Umbilical cord (tissue), 2 donors: ENCODE measurements at places on chromosomes 13 and 19. TPM values are rescaled to one million over a fixed set of nuclear protein-coding genes. Genes with fewer than 3 reads are reported as not detected.

Gene CEACAM20
- total RNA-seq: not detected

Gene GRK1
- not detected for total RNA-seq

Gene CERS1
- total RNA-seq: not detected

Gene RAB20
- 24.1 TPM for total RNA-seq

Gene CDC42EP5
- 104 TPM for total RNA-seq

Gene PTGIR
- 22.6 TPM for total RNA-seq

Gene SYCN
- not detected for total RNA-seq

Gene WASF3
- 9.4 TPM for total RNA-seq

Gene PSG7
- total RNA-seq: 3.6 TPM

Gene LRFN3
- 2.9 TPM for total RNA-seq

Gene CEACAM7
- 3.6 TPM for total RNA-seq

Gene ZNF112
- 17.3 TPM for total RNA-seq

- no peak for DNase-seq
These were observed 2.4 kb downstream of the THAP8 start for GRCh38 chr19:36051637-36052036.

DNA sequence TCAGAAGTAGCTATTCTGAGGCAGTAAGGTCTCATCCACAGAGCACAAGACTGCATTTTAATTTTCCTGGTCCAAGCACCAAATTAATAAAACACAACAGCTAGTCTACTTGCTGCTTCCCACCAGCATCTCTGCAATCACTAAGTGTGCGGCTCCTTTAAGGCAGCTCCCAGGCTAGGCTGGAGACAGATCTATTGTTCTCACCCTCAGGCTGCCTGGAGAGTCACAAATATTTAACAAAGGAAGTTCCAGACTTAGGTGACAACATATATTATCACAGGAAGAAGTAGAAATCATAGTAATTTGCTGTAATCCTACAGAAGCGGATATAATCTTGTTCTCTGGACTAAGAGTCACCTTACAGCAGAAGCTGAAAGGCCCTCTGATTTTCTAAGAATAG lies 2.2 kb upstream of the EID2 start:
- no peak for DNase-seq

DNA sequence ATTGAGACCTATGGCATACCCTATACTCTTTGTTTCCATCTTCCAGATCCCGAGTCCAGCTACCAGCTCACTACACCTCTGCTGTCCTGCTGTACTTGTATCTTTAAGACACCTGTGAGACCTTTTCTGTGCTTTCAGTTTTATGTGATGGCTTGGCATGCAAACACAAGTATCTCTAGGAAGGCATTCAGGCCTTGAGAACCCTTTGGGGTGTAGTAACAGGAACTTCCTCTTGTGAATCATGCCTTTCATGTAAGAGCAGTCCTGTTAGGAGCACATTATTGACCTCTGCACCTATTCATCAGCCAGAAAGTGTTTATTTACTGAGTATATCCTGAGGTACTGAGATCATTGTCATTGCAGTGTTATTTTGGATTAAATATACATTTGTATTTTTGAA lies 87.0 kb upstream of the HTR2A start:
- no peak for DNase-seq

- no peak for DNase-seq
These were observed 66.0 kb upstream of the TNFRSF19 start for GRCh38 chr13:23504180-23504579.

DNA sequence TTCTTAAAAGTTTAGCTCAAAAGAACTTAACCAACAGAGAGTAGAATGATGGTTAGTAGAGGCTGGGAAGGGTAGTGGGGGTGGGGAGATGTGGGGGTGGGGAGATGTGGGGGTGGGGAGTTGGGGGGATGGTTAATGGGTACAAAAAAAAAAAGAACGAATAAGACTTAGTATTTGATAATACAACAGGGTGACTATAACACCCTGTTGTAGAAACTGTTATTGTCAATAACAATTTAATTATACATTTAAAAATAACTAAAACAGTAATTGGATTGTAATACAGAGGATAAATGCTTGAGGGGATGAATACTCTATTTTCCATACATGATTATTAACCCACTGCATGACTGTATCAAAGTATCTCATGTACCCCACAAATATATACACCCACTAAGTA lies 91.1 kb downstream of the ZC3H13 start:
- DNase-seq: no peak

DNA sequence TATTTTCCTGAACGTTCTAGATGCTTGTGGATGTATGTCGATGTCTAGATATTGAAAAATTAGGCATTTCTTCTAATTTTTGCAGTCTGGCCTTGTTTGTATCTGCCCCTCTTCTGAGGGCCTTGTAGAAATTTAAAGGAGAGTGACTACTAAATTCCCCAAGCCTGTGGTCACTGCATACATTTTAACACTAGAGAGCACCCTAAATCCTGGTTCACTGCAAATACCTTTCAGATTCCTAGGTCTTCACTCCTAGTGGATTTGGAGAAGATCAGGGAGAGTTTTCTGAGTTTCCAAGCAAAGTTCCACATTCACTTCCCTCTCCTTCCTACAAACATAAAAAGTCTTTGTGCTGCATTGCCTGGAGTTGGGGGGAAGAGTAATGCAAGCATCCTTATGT lies 1272.5 kb downstream of the OLFM4 start:
- no peak for DNase-seq

DNA sequence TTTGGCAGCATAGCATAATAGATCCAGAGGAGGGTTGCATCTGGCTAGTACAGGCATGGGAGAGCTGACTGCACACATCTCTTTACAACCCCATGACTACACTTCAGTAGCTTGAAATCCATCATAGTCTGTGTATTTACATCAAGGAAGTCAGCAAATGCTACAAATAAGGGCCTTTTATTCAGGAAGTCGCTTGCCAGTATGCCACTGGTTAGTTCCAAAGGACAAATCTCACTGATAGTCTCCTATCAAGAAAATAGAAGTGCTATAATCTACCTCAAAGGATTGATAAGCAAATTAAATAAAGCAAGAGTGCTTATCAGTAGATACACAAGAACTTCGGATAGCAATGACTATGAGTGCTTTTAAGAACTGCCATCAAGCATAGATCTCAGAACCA lies 112.7 kb downstream of the KLF12 start:
- DNase-seq: no peak

DNA sequence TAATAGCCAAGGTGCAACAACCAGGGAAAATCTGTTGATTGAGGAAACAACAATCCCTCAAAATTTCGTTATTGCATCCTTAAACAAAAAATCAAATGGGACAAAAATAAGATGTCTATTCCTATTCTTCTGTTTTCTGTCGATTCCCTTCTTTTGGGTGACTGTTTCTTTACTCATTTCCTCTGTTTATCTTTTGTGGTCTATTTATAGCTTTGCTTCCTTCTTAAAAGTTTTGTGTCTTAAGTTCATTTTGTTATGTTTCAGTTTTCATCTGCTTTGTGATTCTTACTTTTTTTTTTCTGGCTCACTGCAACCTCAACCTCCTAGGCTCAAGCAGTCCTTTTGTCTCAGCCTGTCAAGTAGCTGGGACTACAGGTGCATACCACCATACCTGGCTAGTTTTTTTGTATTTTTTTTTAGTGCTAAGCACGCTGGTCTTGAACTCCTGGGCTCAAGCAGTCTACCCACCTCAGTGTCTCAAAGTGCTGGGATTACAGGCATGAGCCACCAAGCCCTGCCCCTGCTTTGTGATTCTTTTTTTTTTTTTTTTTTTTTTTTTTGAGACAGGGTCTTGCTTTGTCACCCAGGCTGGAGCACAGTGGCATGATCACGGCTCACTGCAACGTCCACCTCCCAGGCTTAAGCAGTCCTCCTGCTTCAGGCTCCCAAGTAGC lies 10.4 kb downstream of the ZNF146 start:
- DNase-seq: no peak

DNA sequence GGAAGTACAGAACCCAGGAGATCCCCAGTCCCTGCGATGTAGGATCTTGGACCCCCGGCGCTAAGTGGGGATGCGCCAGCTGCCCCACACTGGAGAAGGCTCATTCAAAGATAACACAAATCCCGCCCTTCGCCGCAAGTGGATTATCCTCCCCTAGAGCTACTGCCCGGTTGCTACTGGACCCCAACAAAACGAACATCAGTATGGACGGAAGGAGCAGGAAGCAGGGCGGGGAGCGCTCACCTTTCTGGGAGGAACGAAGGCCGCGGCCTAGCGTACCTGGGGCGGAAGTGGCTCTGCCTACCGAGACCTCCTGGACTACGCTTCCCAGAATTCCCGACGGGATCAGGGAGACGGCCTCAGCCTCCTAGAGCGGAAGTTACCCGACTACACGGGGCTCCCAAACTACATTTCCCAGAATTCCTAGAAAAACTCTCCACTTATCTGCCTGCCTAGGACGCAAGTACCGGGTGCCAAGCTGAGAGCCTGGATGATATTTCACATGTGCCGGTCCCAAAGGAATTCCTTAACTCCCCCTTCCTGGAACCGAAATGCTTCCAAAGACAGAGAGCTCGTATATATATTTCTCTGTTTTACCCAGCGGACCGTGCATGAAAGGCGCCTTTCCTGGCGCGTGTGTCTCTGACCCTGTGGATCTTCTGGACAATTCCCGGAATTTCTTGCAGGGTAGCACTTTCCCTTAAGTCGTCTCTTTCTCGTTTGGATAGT lies at the start of gene ZNF112:
TSS of gene ZNF112 (minus strand) at position 298 of the 729 bp plus-strand sequence. CDS start 16,141 bp downstream, outside the sequence.
- peak; percentile 99 for DNase-seq

GRCh38 chr19:40671404-40671803 lies 19.0 kb downstream of the NUMBL start:
- no peak for DNase-seq

GRCh38 chr13:44578067-44578400 lies 1.9 kb upstream of the TSC22D1 start:
- no peak for DNase-seq

GRCh38 chr13:36323951-36324566 lies 22.1 kb downstream of the SPART start:
- DNase-seq: no peak

DNA sequence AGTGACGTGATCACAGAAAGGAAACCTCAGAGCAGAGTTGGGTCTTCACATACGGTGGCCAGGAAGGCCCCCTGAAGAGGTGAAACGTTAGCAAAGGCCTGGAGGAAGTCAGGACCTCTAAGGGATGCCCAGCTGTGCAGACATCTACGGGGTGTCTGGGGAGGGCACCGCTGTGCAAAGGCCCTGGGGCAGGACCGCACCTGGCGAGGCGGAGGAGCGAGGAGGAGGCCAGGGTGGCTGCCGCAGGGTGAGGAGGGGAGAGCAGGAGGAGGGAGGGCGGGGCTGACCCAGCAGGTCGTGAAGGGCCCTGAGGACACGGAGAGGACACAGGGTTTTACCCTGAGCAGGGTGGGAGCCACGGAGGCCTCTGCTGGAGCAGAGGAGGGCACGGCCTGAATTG lies 11.8 kb upstream of the MADCAM1 start:
- DNase-seq: no peak

- no peak for DNase-seq
These were observed 935.1 kb downstream of the SLITRK1 start for GRCh38 chr13:82947191-82947621.

- no peak for DNase-seq
These were observed 288.9 kb downstream of the KCNRG start for GRCh38 chr13:50303963-50304721.

- no peak for DNase-seq
These were observed 40.5 kb upstream of the ITM2B start for GRCh38 chr13:48192411-48192935.

GRCh38 chr19:48571378-48572162 lies 19.6 kb downstream of the SULT2B1 start:
- DNase-seq: no peak

GRCh38 chr19:35141837-35142605 lies 1.0 kb upstream of the FXYD7 start:
- peak; percentile 23 for DNase-seq

DNA sequence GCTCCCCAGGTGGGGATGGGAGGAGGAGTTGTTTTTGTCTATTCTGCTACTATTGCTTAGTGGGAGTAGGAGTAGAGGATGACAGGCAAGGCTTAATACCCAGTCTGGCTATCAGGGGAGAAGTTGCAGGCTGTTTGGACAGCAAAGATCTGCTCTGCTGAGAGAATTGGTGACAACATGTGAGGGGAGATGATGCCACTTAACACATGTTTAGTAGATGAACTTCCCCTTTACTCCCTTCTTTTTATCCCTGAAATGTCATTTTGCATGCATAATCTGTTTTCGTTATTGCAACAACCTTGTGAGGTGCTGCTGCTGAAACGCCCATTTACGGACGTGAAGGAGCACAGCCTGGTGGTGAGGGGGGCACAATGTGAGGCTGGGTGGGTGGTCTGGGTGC lies 3.0 kb upstream of the CYP4F12 start:
- DNase-seq: no peak

DNA sequence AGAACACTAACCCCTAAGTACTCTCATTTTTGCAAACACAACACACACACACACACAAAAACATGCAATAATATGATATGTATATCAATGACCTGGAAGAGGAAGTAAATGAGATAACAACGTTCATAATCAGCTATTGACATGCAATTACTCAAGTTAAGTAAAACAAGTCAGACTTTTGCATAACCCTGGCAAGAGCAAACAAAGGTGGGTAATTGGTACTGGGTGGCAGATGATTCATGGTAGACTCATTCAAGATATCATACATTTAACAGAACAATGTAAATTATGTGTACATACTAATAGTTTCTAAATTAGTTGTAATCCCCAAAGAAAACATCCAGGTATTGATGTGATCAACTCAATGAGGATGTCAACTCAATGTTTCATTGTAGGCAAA lies 508.8 kb downstream of the DACH1 start:
- DNase-seq: no peak

DNA sequence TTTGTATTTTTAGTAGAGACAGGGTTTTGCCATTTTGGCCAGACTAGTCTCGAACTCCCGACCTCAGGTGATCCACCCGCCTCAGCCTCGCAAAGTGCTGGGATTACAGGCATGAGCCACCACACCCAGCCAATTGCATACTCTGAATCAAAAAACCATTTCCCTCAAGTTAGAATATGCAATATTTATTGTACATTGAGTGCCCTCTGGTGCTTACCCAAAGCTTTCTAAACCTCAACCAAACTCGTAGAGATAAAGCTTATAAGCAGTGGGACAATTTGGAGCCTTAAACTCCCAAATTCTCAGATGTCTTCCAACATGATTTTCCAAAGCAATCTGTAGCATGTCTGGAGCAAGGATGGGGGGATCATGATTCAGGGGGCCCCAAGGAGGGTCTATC lies 22.4 kb downstream of the RFXAP start:
- no peak for DNase-seq

- DNase-seq: no peak
These were observed 559 bp upstream of the SSBP4 start for GRCh38 chr19:18418483-18419194.

DNA sequence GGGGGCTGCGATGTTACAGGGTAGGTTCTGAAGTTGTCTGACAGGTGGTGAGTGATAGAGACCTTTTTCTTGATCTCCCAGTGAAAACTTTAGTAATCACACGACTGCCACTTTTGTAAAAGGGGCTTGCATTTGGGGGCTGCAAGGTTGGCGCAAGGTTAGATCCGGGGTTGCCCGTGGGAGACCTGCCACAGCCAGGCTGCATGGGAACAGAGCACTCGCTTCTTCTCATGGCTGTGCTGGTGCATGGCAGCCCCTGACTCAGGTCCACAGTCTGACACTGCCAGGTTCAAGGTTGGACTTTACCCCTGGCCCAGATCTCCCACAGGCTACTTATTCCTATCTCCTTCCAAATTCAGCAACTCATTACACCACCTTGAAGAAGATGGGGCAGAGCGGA lies 1190.4 kb downstream of the UQCRFS1 start:
- no peak for DNase-seq
